ENCODE measurements at places on chromosomes 4 and X.

DNA sequence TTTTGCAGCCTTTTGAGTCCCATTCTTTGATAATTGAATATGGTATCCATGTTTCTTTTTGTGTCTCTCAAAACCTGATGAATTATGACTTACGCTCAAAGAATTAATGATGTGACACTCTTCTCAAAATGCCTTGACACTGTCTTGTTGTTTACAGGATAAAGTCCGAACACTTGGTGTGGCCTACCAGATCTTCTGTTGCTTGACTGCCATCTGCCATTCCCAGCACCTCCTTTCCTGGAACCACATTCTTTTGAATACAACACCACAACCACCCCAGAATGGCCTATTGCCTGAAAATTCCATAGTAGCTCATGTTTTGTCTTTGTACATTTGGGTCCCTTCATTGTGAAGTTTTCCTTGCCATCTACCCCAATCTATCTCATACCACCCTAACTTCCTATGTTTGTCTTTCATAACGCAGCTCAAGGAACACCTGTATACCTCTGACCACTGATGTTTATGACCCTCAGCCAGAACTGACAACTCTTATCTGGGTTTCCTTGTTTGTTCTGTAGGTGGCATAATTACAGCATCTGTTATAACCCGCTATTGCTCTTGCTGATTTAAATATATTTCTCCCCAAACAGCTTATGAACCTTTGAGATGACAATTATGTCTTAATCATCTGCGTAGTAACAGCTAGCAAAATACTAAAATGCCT lies 991.3 kb downstream of the RAB28 start:
- DNase-seq: no peak

GRCh38 chr4:81173213-81173612 lies 41.8 kb downstream of the PRKG2 start:
- DNase-seq: no peak

- no peak for DNase-seq
These were observed 13.0 kb downstream of the FGD1 start for GRCh38 chrX:54482839-54483593.

DNA sequence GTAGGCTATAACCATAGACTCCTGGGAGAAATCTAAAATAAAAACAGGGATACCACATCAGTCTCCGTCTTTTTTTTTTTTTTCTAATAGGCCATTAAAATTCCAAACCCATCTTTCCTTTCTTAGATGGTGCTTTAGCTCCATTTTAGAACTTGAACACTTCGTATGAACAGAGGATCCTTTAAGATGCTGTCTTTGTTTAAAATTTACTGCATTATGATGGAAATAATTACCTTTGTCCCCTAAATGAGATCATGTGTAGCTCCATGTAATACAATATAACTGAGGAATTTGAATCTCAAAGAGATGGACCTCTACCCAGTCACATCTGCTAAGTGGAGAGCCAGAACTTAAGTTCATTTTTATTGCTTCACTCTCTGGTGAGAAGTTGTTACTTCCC lies 47.9 kb downstream of the CEP135 start:
- no peak for DNase-seq

DNA sequence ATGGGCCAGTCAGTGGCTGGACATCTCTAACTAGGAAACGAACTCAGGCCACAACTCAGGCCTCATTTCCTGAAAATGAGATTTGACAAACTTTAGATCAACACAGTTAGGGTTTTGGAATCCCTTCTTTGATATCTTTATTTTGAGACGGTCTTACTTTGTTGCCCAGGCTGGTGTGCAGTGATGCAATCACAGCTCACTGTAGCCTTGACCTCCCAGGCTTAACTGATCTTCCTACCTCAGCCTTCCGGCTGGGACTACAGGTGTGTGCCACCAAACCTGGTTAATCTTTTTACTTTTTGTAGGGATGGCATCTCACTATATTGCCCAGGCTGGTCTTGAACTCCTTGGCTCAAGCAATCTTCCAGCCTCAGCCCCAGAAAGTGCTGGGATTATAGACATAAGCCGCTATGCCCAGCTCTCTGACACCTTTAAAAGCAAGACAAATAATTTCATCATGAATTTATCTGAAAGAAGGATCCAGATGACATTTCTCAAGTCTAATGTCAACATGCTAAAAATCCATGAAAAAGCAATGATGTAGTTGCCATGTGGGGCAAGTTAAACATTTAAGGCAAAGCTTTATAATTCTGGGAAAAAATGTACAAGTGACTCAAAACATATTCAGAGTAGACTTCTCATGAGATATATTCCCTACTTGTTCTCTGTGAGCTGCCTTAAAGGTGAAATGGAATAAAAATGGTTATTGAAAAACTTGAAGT lies 89.1 kb upstream of the CBR4 start:
- no peak for DNase-seq

DNA sequence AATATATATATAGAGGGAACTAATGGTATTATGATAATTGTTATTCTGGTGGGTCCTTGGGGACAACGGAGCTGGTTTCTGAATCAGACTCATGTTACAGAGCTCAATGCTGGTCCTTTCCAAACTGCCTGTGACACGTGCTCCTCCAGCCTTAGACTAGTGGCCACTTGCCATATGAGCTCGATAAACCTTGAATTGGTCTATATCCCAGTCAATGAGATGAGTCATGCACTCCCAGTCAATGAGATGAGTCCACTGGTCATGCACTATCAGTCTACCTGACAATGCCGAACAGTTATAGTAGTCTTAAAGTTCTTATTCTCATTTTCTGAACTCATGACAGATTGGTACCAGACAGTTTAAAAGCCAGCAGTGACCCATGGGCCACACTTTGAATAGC lies 325.2 kb downstream of the LDB2 start:
- DNase-seq: no peak

- DNase-seq: no peak
These were observed 408.4 kb upstream of the EMCN start for GRCh38 chr4:100926039-100926717.

- DNase-seq: no peak
These were observed 343.1 kb downstream of the GRID2 start for GRCh38 chr4:92646826-92647225.

DNA sequence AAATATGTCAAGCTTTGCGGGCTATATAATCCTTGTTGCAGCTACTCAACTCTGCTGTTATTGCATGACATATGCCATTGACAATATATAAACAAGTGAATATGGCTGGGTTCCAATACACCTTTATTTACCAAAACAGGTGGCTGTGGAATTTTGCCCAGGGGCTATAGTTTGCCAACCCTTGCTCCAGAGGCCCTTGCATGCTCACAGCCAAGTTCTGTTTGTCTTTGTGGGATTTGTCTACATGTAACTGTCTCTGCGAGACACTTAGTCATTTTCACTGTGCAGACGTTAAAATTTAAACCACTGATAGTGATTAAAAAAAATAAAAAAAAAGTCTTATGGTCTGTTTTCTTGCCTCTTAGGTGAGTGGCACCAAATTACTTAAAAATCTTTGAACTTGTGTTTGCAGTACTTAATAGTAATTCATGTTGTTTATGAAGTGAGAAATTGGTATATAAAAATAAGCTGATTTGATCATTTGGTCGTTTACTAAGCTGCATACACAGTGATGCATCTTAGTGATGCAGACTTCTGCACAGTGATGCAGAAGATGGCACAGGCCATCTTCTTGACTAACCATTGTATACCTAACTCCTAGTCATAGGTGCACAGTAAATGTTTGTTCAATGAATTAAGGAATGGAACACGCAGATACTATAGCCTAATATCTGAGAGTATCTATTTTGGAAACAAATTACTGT lies 170.9 kb downstream of the FRMPD4 start:
- DNase-seq: no peak

DNA sequence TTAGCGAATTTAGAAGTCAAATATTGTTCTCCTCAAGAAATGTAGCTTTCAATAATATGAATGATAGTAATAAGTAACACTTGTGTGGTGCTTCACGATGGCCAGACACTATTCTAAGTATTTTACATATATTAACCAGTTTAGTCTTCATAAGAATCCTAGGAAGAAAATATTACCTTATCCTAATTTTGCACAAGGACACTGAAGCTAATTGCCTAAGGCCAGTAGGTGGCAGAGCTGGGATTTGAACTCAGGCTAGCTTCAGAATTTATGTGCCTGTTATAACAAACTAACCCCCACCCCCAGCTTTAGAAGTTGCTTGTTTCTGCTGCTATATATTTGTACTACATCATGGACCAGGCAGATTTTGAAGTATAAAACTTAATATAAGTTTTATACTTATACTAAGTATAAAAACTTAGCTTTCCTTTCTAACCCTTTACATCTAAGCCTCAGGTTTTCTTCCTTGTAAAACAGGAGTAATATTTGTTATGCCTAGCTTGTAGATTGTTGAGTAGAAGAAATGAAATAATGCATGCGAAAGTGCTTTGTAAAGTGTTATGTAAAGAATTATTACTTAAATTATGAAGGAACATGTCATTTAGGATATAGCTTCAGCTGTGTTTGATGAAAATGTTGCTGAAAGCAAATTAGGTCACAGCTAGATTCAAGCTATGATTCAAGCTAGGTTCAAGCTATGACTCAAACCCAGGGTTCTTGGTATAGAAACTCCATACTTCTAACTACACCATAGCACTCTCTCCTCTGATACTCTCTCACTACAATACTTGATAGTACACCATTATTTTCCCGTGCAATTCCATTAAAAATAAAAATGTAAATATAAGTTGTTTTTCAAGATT lies 4.2 kb upstream of the CDS1 start:
- peak; percentile 34 for DNase-seq

DNA sequence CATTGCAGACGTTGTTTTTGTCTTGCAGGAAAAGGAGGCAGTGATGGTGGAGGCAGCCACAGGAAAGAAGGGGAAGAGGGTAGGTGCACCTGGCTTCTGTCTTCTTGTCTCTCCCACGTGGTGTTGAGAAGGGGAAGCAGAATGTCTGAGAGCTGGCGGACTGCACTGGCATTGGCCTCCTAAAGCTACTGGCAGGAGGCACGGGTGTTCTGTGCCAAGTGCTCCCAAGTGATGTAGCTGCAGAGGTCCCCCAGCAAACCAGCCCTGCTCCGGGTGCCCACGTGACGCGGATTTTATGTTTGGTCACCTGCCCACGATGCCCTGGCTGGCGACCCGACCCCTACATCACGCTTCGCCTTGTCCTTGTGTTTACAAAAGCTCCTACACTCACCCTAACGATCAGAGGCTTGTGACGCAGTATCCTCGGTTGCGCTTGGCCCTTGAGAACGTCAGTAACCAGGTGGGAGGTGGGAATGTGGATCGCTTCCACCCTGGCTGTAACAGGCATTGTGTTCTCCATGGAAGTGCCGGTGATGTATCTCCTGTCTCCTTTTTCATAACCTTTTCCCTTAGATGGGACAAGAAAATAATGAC lies 28.5 kb upstream of the XG start:
- DNase-seq: peak; percentile 33

- DNase-seq: no peak
These were observed 10.6 kb downstream of the CDKL5 start for GRCh38 chrX:18436017-18436416.

GRCh38 chrX:3638280-3638873 lies 75.1 kb downstream of the PRKX start:
- DNase-seq: peak; percentile 4

DNA sequence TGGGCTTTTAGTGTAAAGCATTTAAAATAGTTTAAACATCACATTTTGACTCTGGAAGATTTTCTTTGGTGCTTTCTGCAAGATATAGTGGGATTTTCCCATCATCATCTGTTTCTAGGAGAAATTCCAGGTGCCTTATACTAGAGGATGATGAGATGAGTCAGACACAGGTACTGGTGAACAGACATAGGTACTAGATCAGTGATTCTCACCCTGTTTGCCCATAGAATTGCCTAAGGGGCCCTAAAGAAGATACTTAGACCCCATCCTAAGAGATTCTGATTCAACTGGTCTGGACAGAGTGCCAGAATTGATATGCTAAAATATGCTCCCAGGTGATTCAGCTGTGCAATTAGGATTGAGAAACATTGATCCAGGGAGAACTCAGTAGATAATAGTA lies 9.7 kb downstream of the TSPAN7 start:
- DNase-seq: no peak

GRCh38 chrX:39941332-39941920 lies 156.3 kb downstream of the BCOR start:
- no peak for DNase-seq

GRCh38 chr4:71004281-71004851 lies 10.9 kb downstream of the DCK start:
- no peak for DNase-seq

GRCh38 chr4:7651461-7651921 lies 216.8 kb upstream of the PSAPL1 start:
- peak; percentile 46 for DNase-seq

DNA sequence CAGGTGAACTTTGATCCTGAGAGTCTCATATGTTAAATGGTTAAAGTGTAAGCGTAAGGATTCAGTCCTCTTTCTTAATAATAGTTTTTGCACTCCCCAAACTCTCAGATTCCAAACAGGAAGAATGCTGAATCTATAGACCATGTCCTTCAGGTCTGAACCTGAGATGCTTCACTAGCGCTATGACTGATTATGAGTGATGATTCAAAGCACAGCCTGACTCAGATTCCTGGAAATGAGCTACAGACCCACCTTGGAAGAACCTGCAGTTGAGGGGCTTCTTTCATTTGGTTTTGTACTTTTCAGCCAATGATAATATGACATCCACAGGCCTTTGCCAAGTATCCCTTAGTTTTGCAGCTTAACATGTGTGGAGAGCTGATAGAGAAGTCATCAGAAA lies 1.4 kb downstream of the EDNRA start:
- DNase-seq: no peak

GRCh38 chr4:185868983-185869382 lies 57.0 kb upstream of the SORBS2 start:
- no peak for DNase-seq

DNA sequence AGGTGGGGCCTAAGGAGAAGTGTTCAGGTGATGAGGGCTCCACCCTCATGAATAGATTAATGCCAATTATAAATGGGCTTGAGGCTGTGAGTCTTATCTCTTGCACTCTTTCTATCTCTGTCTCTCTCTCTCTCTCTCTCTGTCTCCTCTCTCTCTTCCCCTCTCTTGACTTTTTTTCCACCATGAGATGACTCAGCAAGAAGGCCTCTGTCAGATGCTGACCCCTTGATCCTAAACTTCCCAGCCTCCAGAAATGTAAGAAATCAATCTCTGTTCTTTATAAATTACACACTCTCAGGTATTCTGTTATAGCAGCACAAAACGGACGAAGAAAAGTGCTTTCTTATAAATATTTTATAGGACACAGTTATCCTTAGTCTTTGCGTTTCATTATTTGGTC lies 184.9 kb upstream of the PCDH7 start:
- no peak for DNase-seq

GRCh38 chr4:156998500-156999174 lies 27.0 kb upstream of the PDGFC start:
- no peak for DNase-seq

GRCh38 chr4:30208731-30209435 lies 511.3 kb upstream of the PCDH7 start:
- no peak for DNase-seq

DNA sequence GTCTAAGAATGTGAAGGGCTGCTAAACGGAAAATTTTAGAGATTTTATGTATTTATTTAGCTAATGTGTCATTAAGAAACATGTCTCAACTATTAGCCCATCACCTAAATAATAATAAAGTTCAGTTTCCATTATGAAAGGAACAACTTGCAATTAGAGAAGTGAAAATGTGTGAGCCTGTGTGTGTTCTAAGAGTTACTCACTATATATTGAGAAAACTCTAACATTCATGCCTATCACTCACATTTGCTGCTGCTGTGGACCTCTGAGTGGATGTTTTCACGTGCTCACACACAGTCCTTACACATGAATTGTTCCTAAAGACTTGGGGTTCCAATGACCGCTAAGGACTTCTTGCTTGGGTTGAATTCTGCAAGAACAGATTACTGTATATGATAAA lies 364.0 kb downstream of the TMA16 start:
- no peak for DNase-seq
